ENCODE measurements at places on chromosomes 1 and 21. TPM values are rescaled to one million over a fixed set of nuclear protein-coding genes. Genes with fewer than 3 reads are reported as not detected.

The PRKCZ gene
- 0.63 TPM for total RNA-seq

The BCL10 gene
- total RNA-seq, result 45.5 TPM

DNA sequence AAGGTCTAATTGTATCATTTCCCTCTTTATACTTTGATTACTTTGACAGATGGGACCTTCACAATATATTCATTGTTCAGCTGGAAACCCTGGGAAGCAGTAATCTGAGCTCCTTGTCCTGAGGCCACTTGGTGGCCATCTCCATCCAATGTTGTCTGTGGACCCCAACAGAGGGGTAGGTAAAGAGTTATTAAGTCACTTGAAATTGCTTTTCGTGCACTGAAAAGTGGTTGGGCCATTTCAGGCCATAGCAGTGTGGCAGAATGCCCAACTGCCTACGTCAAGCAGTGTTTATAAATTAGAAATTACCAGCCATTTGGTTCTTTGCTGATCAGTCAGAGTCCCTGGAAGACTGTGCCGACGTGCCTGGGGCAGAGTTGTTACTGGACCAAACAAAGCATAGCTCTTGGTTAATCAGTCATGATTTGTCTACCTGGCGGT, 308.3 kb upstream of the USP25 start:
- DNase-seq, result no peak

DNA sequence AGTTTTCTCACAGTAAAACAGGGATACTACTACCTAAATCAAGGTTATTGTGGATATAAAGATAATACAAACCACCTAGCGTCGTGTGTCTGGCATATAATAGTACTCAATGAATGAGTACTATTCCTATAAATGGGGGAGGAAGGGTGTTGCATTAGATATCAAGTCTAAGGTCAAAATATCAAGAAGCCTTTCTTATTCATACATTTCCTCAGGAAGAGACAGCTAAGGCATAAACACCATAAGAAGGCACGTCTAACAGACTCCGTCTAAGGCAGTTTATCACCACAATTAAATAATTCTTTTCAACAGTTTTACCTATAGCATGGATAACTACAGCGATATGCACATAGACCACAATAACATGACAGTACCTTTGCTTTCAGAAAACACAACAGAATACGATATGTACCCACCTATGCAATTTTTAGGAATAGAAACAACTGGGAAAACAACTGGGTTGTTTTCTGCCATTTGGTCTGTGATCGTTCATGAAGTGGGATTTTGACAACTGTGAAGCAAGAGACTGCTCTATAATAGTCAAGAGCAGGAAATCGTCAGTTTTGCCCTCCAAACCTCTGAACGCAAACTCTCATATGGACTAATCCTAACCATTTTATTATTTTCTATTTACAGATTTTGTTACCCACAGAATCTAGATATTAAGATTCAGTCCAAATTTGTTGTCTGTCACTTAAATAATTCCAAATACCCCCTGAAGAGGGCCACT, 53.1 kb downstream of the HNRNPR start:
- DNase-seq, result no peak

DNA sequence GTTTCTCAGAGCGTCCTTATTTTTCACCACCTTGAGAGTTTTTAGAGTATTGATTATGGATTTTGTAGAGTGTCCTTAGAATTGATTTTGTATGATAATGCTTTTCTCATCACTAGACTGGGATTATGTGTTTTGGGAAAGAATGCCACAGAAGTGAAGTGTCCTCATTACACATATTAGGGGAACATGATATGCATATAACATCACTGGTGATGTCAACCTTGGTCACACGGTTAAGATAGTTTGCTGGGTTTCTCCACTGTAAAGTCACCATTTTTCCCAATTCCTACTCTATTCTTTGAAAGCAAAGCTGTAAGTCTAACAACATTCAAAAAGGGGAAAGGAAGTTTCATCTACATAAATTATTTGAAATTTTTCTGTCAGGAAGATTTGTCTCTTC, 39.6 kb upstream of the PALMD start:
- peak; percentile 35 for DNase-seq
